WERI-Rb-1 (cell line): ENCODE measurements at places on chromosomes 12 and 14.

DNA sequence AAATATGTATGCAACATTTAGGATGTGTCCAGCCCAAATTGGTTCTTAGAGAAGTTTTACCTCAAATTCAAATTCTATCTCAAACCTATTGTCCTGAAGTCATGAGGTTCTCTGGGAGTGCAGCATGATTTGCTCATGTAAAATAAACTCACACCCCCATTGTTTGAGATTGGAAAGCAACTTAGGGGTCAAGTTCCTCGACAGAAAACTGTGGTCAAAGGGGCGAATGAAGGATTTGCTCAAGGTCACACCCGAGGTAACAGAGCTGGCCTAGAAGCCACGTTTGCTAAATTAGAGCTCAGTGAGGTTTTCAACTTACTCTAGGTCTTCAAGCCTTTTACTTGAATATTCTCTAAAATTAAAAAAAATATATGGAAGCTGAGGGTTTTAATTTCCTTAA lies 197.7 kb upstream of the GZMB start:
- DNase-seq: no peak

DNA sequence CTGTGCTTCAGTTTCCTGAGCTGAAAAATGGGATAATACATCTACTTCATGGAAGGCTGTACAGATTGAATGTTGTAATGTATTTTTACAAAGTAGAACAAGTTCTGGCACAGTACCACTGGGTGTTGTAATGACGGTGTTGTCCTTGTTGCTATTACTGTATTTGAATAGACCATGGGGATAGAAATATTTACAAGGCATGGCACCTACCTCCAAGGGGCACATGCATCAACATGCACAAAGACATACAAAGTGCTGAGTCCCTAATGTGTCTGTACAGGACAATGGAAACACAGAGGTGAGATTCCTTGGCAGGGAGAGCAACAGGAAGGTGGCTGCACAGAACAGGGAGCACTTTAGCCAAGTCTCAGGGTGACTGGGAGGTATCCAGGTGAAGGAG lies 930.6 kb upstream of the TMEM132C start:
- DNase-seq: no peak

DNA sequence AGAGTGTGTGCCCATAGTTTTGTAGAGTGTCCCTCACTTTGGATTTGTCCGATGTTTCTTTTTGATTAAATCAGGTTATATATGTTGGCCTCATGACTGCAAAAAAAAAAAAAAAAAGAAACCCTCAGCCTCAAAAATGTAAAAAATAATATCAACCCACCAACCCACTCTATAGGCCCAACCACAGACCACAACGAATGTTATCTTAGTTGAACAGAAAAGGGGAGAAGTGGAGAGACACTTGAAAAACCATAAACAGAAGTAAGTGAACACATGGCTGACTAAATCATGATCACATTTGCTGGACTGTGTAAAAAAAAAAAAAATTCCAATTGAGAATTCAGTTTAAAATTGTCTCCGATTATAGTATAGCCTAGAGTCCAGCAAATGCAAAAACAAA lies 45.5 kb upstream of the ST8SIA1 start:
- no peak for DNase-seq

DNA sequence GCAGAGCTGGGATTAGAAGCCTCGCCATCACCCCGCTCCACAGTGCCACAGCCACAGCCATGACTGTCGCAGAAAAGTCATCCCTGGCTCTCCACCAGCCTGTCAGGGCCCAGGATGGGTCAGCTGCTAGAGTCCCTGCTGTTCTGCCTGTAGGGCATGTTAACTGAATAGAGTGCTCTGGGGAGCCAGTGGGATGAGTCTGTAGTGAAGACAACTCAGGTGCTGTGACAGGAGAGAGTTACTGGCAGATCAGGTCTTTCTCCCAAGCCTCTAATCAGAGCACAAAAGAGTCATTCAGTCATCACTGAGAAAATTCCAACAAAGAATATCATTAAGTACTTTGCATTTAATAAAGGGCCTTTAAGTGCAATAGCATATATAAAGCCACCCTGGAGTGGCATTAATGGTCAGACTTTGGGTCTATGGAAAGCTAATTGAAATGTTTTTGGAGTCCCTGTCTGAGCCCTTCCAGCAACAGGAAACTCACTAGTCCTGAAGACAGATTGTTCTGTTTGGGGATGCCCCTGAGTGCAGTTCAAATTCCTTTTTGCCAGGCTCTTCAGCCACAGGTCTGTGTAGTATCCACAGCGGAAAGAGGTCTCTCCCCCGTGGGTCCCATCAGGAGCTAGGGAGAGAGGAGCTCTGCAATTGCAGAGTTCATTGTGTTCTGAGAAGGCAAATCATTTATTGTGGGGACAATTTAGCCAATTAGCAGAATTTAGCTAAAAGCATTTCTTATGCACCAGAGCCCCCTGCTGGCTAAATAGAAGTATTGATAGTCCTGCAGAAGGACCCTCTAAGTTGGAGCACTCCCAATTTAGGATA lies 45.2 kb upstream of the C14orf132 start:
- peak; percentile 28 for DNase-seq

DNA sequence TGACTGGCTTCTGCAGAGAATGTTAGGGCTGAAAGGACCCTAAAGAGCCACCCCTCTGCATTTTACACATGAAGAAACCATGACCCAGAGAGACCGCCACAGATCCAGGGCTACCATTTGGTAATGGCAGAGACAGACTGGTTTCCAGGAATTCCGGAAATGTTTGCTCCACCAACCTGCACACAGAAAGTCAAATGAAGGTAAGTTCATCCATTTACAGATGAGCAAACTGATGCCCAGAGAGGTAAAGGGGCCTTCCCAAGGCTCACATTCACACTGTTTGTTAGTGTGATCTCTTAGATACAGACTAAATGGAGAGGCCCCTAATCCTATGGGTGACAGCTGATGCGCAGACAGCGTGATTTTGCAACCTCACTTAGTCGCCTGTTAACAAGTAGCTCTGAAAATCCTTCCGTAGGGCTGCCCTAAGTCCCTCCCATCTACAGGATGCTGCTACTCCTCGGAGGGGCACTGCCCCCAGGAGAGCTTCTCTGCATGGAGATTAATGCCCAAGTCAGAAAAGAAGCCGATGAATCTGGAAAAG lies 33.8 kb downstream of the ZFP36L1 start:
- DNase-seq: peak; percentile 72

- no peak for DNase-seq
Observed at GRCh38 chr12:93530358-93530757, 42.1 kb upstream of the SOCS2 start.

DNA sequence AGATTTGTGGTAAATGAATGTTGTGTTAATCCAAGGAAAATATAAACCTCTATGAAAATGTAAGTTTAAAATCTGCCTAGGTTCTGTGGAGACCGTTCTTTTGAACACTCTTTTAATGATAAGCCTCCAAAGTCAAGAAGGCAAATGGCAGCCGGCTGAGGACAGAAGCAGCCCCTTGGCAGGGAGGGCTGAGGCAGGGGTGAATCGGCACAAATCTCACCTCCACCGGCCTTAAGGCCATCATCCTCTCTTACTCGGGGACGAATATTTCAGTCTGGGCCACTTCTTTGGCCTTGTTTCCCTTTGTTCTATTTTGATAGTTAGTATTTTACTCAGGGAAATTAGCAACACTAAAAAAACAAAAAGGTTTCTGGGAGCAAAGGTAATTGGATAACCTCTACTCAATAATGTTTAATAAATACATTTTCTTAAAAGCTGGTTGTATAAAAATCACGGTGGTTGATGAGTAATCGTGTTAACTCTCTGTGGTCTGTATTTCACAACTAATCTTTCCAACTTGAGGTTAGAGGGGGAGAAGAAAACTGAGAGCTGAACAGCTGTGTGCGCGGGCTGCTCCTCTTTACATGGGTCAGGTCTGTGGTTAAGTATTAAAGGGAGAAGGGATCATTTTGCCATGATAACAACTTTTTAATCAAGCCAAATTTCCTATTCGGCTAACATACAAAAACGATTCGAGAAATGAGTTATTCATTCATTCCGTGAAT lies 18.6 kb downstream of the LGMN start:
- DNase-seq: no peak

DNA sequence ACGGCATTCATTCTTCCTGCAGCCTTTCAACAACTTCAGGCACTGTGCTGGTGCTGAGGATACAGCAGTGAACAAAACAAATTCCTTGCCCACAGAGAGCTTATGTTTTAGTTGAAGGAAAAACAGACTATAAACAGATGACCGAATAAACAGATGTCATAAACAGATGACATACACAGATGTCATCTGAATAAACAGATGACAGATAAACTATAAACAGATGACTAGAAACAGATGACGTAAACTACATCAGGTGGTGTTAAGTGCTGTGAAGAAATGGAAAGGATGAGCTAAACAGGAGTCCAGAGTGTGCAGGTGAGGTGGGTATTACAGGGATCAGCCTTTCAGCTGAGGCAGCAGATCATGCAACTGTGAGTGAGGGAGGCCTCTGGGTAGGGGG lies 80.9 kb downstream of the FAR2 start:
- DNase-seq: no peak

- DNase-seq: no peak
Observed at GRCh38 chr12:88325076-88325815, 183.1 kb downstream of the TMTC3 start.

- no peak for DNase-seq
Observed at GRCh38 chr14:77004711-77005460, 23.6 kb downstream of the IRF2BPL start.

DNA sequence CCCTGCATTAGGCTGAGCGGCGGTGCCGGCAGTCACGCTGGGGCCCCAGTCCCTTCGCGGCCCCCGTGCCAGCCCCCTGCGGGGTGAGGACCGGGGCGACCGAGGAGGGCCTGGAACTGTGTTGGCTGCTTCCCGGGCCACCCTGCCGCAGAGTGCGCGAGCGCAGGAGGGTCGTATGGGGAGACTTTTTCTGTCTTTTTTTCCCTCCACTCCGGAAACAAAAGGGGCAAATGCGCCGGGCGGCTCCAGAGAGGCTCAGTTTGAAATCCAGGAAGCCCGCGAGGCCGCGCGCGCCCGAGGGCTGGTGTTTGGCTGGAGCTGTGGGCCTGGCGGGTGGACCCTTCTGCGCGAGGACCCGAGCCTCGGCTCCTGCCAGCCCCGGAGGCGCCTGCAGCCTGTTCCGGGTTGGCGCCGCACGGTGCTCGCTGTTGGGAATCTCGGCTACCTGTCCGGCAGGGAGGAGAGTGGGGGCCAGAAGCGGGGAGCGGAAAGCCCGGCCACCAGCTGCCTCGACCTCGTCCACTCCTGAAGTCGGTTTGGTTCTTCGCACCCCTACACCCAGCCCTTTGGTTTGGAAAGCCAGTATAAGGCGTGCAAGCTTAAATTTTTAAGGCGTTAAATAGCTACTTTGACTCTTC lies 638 bp downstream of the PLEKHG3 start:
- no peak for DNase-seq
